ENCODE measurements at places on chromosomes 5 and 9.

DNA sequence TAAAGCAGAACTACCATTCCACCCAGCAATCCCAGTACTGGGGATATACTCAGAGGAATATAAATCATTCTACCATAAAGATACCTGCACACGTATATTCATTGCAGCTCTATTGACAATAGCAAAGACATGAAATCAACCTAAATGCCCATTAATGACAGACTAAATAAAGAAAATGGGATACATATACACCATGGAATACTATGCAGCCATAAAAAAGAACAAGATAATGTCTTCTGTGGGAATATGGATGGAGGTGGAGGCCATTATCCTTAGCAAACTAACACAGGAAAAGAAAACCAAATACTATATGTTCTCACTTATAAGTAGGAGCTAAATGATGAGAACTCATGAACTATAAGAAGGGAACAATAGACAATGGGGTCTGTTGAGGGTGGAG, 12.5 kb downstream of the HAPLN1 start:
- no peak for DNase-seq

GRCh38 chr5:27062451-27062850, 24.1 kb upstream of the CDH9 start:
- no peak for DNase-seq

- no peak for DNase-seq
These were observed 23.8 kb downstream of the FGD3 start for GRCh38 chr9:92971121-92971520.

GRCh38 chr5:32074401-32074800, 99.7 kb downstream of the GOLPH3 start:
- DNase-seq: peak; percentile 41

GRCh38 chr5:73950441-73950873, 324.5 kb downstream of the ARHGEF28 start:
- no peak for DNase-seq

DNA sequence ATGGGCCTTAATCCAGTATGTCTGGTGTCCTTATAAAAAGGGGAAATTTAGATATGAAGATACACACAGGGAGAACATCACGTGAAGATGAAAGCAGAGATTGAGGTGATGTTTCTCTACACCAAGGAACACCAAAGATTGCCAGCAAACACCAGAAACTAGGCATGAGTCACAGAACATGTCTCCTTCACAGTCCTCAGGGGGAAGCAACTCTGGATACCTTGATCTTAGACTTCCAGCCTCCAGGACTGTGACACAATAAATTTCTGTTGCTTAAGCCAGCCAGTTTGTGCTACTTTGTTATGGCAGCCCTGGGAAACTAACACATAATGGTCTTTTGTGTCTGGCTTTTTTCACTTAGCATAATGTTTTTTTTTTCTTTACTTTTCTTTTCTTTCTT, 41.2 kb upstream of the STRBP start:
- DNase-seq: no peak

DNA sequence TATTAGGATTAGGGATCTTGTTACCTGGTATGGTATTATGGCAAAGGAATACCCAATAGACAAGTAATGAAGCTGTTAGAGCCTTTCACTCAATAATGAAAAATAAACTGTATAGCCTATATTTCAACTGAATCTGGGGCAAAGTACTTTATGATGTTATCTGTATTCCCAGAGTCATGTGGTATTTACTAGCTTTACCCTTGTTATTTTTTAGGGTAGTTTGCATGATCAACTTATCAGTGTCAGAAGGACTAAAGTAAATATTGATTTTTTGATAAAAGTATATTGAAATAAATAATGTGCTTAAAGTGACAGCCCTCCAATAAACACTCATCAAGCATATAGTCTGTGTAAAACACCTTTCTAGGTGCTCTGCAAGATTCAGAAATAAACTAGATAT, 64.6 kb downstream of the MAN2A1 start:
- no peak for DNase-seq

DNA sequence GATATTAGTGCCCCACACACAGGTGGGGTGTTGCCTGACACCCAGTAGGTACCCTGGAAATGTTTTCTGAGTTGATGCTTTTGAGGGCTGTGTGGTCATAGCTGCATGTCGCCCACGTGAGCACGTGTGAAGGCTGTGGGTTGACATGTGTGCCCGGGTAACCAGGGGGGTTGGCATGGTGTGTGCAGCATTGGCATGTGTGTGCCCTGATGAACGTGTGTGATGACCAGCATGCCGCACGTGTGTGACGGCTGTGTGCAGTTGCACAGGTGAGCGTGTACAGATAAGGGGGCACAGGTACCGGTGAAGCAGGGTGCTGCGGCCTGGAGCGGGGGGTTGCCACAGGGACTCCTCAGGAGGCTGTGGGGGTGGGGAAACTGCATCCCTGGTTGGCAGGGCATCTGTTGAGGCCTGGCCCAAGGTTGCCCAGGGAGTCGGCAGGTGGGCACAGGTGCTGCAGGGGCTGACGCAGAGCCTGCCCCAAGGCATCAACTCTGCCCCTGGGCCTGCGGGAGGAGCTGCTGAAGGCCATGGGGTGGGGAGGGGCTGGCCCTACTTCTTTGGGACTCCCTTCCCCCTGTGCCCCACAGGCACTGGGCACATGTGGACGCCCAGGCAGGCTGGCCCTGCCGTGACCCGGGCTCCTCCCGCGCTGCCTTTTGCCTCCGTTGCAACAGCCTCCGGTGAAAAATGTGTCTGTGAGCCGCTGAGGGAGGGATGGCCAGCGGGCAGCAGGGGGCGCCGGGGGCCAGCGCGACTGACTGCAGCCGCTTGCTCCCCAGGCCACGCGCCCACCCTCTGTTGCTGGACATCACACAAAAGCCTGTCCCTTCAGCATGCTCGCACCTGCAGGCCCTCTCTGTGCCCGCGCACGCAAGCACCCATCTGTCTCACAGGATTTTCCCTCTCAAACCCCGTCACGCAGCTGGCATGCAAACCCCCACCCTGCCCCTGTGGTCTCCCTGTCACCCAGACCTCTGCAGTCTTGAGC, 2.2 kb downstream of the UNC5A start:
- DNase-seq: peak; percentile 60

GRCh38 chr9:119905724-119906123, 536.5 kb upstream of the BRINP1 start:
- DNase-seq: no peak

GRCh38 chr5:142772446-142773293, 2.5 kb downstream of the ARHGAP26 start:
- no peak for DNase-seq

GRCh38 chr9:70165006-70165602, 93.7 kb upstream of the SMC5 start:
- no peak for DNase-seq

- DNase-seq: no peak
These were observed 2.8 kb upstream of the SMARCA2 start for GRCh38 chr9:2012347-2012746.

DNA sequence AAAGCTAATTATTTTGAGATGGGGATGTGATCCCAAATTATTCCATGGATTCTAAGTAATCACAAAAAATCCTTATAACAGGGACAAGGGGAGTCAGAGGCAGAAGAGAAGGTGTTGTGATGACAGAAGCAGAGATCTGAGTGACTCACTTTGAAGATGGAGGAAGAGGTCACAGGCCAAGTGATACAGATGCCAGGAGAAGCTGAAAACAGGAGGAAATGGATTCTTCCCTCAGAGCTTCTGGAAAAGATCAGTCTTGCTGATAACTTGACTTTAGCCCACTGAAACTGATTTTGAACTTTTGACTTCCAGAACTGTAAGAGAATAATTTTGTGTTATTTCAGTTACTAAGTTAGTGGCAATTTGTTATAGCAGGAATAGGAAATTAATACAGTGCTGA, 105.3 kb downstream of the GCNT1 start:
- no peak for DNase-seq

DNA sequence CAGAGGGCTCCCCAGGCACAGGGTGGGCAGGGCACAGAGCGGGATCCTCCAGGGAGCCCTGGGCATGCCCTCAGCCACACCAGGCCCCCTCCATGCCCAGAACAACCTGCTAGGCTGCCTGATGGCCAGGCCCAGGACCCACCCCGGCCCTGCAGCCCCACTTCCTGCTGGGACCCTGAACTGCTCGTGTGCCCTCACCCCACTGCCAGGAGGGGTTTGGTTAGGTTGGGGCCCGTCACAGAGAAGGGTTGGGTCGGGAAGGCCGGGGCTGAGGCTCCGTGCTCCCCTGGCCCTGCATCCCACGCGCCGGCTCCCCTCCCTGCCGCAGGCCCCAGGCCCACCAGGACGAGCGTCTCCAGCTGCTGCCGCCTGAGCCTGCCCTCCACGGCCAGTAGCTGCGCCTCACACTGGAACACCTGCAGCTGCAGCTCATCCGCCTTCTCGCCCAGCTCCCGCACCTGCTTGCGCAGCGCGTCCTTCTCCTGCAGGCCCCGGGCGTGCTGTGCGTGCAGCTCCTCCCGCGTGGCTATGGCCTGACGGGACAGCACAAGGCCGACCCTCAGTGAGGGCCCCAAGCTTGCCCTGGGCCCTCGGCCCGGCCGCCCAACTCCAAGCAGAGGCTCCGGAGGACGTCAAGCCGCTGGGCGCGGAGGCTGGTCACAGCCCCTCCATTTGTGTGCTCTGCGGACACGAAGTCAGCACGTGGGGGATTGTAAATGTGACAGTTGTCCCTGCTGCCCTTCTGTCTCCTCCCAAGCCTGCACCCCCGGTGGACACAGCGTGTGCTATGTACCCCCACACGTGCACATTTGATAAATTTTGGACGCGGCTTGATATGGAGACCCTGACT, 4.0 kb upstream of the DNLZ start:
- DNase-seq: no peak

DNA sequence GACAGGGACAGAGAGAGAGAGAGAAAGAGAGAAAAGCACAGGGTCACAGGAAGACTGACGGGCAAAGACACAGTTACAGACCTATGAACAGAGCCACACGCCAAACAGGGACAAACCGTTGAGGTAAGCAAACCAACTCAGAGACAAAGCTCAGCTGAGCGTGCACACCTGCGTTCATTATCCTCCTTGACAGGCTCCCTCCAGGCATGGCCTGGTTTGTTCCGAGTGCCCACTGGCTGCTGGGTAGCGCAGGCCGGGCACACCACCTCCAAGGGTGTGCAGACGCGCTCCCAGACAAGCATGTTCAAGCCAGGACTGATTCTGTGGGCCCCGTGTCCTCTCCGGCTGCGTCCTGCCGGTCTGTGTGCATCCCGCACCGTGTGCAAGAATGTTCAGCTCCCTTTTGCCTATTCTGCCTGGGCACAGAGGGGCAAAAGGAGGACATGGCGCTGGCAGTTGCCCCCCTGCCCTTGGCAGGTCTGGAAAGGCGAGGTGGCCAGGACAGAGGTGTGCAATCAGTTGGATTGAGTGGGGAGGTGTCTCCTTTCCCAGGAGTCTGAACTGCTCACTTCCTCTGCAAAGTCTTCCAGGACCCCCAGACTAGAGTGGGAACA, 467 bp upstream of the SMIM32 start:
- DNase-seq: no peak

DNA sequence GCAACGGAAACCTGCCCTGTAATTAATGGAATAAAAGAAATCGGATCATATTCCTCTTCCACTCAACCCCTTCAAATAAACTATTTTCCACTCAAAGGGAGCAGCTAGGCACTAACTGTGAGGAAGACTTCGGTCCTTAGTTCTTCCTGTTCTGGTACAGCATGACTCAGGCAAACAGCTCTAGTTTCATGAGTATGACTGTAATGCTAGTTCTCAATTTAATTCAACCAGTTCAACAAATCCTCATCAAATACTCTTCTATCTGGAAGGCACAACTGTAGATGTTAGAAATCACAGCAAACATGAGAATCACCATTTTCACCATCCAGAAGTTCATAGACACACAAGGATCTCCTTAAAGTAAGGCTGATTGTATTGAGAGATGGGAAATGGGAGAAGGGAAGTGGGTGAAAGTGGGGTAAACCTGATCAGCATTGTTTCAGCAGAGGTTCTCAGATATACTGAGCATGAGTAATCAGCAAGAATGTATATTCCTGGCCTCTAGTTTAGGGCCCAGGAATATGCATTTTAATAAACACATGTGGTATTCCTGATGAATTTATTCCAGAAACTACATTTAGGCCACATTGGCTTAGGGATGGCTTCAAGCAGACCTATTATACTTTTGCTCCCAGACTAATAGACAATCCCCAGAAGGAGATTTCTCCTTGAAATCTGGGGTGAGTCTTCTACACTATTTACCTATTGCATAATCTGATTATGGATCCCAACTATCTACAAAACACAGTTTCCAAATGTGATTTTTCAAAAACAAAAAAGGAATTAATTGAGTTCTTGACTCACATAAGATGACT, 141.1 kb upstream of the SLC12A2 start:
- DNase-seq: no peak

- DNase-seq: no peak
These were observed 40.0 kb upstream of the SMC5 start for GRCh38 chr9:70218767-70219166.

DNA sequence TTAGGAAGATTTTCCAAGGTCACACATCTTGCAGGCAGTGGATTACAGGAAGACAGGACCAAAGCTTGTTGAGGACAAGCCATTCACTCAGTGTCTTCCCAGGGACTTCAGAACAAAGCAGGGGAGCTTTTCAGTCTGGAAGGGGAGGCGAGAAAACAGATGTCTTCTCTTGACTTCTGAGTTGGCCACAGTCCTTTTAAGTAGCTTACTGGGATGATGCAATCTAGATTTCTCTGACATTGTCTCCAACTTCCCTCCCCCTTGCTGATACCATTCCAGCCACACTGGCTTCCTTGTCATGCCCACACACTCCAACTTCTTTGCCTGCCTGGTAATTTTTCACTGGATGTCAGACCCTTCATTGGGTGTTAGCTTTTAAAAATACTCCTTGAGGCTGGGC, 174.2 kb upstream of the TBC1D2 start:
- peak; percentile 86 for DNase-seq

DNA sequence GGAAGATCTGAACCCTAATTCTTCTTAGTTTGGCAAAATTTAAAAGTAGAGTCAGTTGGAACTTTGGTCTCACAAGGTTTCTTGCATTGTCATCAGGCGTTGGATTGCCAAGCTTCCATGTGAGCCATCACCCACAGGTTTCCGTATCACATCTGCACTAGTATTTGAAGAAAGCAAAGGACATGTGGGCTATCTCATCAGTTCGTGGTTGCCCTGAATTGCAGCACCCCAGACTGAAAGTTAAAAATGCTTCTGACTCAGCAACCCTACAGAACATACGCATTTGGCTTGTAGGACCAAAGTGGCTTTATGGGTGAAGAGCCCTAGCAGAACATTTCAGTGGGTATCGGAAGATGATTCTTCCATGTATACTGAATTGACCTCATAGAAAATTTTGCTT, 358.0 kb downstream of the ENC1 start:
- DNase-seq: no peak

GRCh38 chr9:94899464-94900221, 173.1 kb downstream of the AOPEP start:
- DNase-seq: no peak

DNA sequence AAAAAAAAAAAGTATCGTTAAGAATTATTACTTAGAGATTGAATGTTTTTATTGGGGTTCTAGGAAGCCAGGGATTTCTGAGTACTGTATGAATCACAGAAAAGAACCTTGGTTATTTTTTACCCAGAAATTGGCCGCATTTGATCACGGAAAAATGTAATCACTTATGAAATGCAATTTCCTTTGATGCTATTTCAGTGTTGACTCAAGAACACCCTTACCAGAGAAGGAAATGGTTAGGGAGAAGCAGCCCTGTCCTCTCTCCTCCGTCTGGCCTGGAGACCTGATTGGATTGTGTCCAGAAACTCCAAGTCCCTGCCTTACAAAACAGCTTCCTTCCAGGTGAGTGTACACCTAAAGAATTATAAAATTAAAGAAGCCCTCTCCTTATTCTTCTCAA, 116.7 kb downstream of the MED10 start:
- no peak for DNase-seq

- no peak for DNase-seq
These were observed 127.6 kb upstream of the PTCH1 start for GRCh38 chr9:95644377-95644776.

- no peak for DNase-seq
These were observed 10.7 kb downstream of the GALNT10 start for GRCh38 chr5:154201108-154201769.
